Lower lobe of right lung (tissue), 2 donors: ENCODE measurements at places on chromosomes 2 and 18.
A peak's percentile ranks its signal among the peaks of the same experiment; 100 is the strongest.

DNA sequence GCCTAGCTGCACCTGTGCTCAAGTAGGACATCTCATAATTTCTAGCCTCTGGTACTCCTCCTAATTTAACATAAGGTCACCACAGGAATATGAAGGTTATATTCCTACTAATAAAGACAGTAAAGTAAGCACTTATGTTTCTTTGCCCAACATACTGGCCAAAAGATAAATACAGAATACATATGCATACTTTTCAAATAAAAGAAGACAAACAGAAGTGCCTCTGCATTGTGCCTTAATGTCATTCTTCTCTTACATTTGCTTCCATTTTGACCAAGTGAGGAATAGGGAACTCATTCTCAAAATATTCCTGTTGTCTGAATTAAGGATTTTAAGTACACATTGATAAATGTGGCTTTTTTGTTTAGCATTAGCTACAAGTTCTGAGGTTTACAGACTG is 5.6 kb downstream of the BCL11A start:
- no peak for DNase-seq

- no peak for DNase-seq
Measured at GRCh38 chr2:210460322-210461227, 16.0 kb downstream of the LANCL1 start.

GRCh38 chr18:6210349-6211173 is 204.2 kb downstream of the L3MBTL4 start:
- no peak for DNase-seq

DNA sequence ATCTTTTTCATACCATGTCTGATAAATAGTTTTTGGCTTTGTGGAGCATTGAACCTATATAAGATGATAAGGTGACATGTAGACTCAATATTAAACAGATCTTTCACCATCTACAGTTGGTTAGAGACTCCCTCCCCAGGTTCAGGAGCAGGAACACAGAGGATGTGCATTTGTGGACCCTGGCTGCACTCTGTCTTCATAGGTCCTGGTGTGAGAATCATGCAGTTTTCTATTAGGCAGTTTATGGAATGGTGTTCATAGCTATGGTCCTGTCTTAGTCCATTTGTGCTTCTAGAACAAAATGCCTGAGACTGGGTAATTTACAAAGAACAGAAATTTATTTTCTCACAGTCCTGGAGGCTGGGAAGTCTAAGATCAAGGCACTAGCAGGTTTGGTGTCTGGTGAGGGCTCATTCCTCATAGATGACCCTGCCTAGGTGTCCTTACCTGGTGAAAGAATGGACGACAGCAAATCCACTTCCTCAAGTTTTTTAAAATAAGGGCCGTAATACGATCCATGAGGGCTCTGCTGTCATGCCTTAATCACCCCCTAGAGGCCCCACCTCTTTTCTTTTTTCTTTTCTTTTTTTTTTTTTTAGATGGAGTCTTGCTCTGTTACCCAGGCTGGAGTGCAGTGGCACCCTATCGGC is 35.3 kb upstream of the FAM98A start:
- no peak for DNase-seq

DNA sequence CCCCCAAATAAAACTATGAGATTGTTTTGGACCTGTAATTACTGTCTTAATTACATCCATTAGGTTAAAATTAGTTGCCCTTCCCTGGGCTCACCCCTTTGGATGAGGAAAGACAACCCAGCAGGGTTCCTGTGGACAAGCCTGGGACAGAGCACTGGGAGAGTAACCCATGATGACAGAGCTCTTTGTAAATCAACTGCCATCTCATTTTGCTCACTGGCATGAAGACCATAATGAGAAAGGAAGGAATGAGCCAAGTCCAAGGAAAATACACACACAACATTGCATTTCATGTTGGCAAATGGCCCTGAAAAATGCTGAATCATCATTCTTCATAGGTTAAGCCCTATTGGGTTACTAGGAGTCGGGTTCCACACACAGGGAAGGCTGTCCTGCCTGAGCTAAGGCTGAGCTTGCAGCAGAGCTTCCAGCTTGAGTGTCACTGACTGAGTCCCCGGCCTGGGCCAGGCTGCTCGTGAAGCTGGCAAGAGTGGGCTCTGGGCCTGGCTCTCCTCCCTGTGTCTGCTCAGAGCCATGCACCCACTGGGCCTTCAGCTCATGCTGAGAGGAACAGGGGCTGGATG is 94.1 kb upstream of the ACAA2 start:
- no peak for DNase-seq

GRCh38 chr18:54957996-54958395 is 1.3 kb downstream of the CCDC68 start:
- no peak for DNase-seq

- DNase-seq = no peak
Measured at GRCh38 chr2:31347750-31348149, 66.8 kb downstream of the XDH start.

DNA sequence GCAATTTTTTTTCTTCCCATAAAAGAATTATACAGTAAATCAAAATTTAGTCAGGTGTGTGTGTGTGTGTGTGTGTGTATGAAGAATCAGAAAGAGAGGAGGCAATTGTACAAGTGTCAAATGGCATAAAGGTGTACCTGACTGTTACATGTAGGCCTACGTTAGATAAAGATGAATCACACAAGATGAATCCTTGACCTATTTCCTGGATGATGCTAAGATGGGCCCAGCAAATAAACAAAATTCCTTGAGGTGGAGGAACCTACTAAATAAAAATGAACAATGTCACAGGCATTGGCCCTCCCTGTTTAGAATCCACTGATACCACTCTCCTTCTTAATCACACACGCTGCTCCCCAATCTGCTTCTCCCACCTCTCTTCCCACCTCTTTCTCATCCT is 79.7 kb upstream of the LRATD1 start:
- no peak for DNase-seq

DNA sequence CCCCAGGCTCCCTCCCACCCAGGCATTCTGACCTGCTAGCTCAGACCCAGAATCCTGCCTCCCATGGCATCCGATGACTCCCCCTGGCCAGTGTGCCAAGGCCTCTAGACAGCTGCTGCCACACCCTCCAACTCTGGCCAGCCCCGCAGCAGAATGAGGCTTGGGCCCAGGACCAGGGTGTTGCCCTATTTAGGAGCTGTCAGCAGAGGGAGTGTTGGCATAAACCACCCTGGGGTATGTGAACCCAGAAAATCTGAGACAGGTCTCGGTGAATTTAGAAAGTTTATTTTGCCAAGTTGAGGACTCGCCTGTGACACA is 134.3 kb downstream of the KLHL29 start:
- DNase-seq = no peak

GRCh38 chr2:201180010-201180409 is 2.9 kb upstream of the CASP10 start:
- no peak for DNase-seq

- DNase-seq = peak; percentile 12
Measured at GRCh38 chr2:239585422-239585821, 184.6 kb upstream of the HDAC4 start.

DNA sequence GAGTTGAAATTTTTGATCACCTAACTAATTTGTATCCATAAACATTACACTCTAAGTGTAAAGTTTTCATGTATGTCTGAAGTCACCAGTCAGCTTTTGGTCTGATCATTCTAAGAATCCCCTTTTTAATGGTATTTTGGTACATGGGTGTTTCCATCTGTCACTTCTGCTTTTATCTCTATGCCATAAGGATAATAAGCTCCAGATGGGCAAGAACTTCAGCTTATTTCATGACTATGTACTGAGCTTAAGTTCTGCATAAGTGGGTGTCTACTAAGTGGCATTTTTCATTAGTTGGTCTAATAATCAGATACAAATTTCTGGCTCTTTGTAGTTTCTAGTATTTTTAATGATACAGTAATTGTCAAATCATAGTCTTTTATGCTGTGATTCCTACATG is 20.4 kb downstream of the UBXN4 start:
- no peak for DNase-seq

- DNase-seq = peak; percentile 89
Measured at GRCh38 chr2:159797543-159798375, at the start of gene CD302. Gene CD302 (minus strand): TSS chr2:159798208. CDS start chr2:159798198, 10 bp downstream.

DNA sequence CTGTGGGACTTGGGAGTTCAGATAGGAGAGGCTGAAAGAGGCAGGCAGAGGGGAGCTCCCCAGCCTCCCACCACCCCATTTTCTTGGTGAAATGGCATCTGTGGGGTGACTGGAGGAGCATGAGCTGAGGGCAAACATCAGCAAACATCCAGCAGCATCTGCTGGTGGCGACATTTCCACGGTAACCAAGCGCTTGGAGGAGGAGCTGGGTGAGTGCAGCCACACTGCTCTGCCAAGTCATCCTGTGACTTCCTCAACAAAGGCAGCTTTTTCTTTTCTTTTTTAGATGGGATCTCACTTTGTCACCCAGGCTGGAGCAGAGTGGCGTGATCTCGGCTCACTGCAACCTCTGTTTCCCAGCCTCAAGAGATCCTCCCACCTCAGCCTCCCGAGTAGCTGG is 5.6 kb downstream of the TXNL4A start:
- DNase-seq = no peak

- no peak for DNase-seq
Measured at GRCh38 chr2:59449274-59449673, 1104.2 kb downstream of the BCL11A start.

DNA sequence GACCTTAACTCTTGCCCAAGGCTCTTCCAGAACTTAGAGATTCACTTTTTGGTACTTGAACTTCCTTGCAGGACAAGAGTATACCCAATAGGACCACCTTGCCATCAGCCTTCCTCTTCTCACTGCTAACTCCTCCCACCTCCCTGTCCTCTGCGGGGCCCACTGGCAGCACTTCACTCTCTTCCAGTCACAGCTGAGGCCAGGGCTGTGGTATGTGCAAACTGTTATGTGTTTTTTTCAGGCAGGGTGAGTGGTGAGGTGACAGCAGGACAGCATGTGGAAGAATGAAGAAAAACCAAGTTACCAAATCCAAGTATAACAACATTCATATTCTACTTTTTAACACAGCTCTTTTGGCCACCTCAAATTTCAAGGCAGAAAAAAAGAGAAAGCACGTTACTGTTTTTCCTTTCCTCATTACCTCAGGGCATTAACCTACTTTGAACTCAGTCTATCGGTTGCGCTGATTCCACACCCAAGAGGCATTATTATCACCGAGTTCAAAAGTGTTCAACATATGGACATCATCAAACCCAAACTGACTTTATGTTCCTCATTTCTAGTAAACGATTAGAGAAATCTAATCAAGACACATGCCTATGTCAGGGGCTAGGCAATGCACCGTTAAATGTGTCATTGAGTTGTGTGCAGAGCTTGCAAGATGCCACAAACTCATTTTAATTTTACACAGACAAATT is 605.2 kb upstream of the SYT4 start:
- no peak for DNase-seq

- no peak for DNase-seq
Measured at GRCh38 chr2:182073613-182074012, 88.0 kb downstream of the PPP1R1C start.

GRCh38 chr2:43526994-43527393 is 68.8 kb downstream of the THADA start:
- no peak for DNase-seq

- DNase-seq = no peak
Measured at GRCh38 chr18:35441857-35442595, 55.7 kb downstream of the INO80C start.

DNA sequence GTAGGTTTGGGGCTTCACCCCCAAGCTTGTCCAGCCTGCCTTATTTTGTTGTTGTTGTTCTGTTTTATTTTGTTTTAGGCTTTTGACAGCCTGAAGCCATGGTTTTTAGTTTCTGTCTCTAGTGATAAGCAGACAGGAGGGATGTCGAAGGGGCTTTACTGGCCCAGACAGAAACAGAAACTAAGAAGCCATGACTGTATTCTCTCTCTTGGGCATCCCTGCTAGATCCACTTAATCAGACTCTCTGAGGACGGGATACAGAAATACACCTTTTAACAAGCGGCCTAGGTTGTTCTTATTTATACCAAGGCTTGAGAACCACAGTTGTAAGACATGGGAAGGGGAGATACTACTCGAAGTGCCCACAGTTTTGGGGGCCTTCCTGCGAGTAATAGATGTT is 330.9 kb downstream of the SLC8A1 start:
- DNase-seq = no peak

- no peak for DNase-seq
Measured at GRCh38 chr2:138298900-138299299, 202.7 kb upstream of the SPOPL start.

DNA sequence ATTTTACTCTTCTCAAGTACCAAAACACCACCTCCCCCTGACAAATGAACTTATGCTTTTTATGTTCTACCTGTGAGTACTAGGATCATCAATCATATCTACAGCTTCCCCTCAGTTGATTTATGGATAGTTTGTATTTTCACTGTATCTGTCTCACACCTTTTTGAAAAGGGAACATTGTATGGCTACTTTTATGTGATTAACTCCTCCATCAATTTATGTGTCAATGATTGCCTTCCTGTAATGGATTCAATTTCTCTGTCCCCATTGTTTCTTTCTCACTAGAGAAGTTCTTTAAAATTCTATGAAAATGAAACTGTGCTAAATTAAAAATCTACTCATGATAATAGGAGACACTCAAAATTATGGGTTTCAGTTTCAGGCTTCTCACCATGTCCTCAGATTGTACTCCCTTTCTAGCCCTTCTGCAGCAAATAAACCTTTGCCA is 935.0 kb downstream of the TRIB2 start:
- no peak for DNase-seq

- DNase-seq = no peak
Measured at GRCh38 chr2:159300586-159300985, 14.1 kb upstream of the WDSUB1 start.

- no peak for DNase-seq
Measured at GRCh38 chr2:150759531-150759930, 272.1 kb upstream of the RND3 start.

DNA sequence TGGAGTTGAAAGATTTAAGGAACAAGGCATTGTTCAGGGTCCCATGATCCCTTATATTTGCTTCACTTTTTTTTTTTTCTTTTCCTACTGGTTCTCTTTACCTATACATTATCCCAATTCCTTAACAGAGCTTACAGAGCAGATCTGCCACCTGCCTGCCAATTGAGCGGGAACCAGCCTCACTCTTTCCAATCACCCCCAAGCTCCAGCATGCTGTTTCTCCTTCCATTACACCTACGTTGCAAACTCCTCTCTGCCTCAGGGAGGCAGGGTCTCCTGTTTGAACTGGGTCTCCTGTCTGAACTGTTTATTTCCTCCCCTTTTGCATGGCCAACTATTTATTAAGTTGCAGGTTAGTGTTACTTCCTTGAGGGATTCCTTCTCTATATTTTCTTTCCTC is 77.2 kb upstream of the SLC38A11 start:
- DNase-seq = no peak

- DNase-seq = no peak
Measured at GRCh38 chr18:49167084-49167483, 216.3 kb upstream of the SMAD7 start.

GRCh38 chr2:10532638-10533101 is 84.5 kb upstream of the ODC1 start:
- no peak for DNase-seq

- no peak for DNase-seq
Measured at GRCh38 chr2:233981574-233982420, 64.6 kb downstream of the TRPM8 start.
